Type B pancreatic cell (in vitro differentiated cells): ENCODE measurements at places on chromosomes 6 and 20. TPM values are rescaled to one million over a fixed set of nuclear protein-coding genes. Genes with fewer than 3 reads are reported as not detected.

The BPIFB4 gene
- not detected in 2 replicates for total RNA-seq

The IL17A gene
- 0.17 TPM in 1 of 2 replicates, not detected in the other for total RNA-seq

The SEL1L2 gene
- not detected in 2 replicates for total RNA-seq

The CYP24A1 gene
- 7.1 and 21.1 TPM in 2 replicates for total RNA-seq

The SYCP2 gene
- total RNA-seq = 0.88 and 1.6 TPM in 2 replicates

The TGM3 gene
- total RNA-seq = 1.4 and 1.5 TPM in 2 replicates

DNA sequence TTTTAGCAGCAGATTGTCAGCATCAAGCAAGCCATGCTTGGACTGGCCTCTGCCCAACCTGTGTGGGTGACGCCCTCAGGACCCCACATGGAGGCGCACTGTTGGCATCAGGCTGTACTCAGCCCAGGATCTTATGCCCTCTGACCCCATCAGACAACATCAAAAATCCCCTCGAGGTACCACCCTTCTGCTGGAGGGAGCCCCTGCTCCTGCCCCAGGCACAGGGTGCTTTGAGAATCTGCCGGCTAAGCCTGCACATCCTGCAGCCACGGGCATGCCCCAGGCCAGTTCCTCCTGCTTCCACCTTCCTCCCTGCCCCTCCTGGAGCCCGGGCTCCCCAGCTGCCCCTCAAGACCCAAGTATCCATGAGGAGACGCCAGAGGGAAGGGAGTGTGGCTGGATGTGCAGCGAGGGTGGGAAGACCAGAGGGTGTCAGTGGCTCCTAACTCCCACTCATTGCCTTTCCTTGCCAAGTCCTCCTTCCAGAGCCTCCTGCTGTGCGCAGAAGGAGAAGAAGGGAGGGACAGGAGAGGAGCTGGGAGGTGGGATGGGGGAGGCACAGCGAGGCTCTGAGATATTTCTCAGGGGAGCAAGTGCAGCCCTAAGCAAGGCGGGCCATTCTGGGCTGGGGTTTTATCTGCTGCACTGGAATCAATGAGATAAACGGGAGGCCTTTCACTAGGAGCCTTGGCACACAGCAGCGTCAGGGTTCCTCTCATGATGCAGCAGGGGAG lies 77.4 kb upstream of the CST7 start:
- H3K4me3 ChIP-seq = no peak overlapping the region
- no peaks in the 10 kb centered on the region for H3K36me3 ChIP-seq
- no peaks in the 10 kb centered on the region for H3K4me1 ChIP-seq

- H3K4me1 ChIP-seq = peaks cover 12% of the 10 kb centered on the region
- peaks cover 3% of the 10 kb centered on the region for H3K27me3 ChIP-seq
- no peak overlapping the region for H3K27ac ChIP-seq
- H3K36me3 ChIP-seq = no peaks in the 10 kb centered on the region
- H3K4me3 ChIP-seq = no peak overlapping the region
Measured at GRCh38 chr20:11331096-11331495, 586.6 kb upstream of the BTBD3 start.

DNA sequence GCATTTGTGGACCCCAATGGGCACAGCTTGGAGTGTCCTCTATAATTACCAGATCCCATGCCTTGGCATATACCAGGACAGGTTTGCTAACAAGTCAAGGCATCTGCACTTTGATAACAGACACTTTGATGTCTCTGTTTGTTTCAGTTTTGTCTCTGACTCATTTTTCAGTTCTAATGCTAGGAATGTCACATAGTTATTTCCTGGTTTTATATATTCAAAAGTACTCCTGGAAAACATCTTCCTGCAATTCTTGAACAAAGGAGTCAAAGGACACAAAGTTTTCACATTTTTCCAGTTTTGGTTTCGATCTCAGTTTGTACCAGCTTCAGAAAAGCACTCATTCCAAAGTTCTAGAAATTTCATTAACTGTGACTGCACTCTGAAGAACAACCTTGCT lies 188.1 kb downstream of the FOXC1 start:
- peaks cover 35% of the 10 kb centered on the region for H3K4me1 ChIP-seq
- H3K27me3 ChIP-seq = no peaks in the 10 kb centered on the region
- DNase-seq = no peak
- H3K27ac ChIP-seq = peak overlapping the region; percentile 92

GRCh38 chr20:63007646-63008488 lies 1.1 kb upstream of the BHLHE23 start:
- no peak overlapping the region for H3K4me3 ChIP-seq
- H3K36me3 ChIP-seq = no peaks in the 10 kb centered on the region
- no peak for DNase-seq
- H3K4me1 ChIP-seq = no peaks in the 10 kb centered on the region

DNA sequence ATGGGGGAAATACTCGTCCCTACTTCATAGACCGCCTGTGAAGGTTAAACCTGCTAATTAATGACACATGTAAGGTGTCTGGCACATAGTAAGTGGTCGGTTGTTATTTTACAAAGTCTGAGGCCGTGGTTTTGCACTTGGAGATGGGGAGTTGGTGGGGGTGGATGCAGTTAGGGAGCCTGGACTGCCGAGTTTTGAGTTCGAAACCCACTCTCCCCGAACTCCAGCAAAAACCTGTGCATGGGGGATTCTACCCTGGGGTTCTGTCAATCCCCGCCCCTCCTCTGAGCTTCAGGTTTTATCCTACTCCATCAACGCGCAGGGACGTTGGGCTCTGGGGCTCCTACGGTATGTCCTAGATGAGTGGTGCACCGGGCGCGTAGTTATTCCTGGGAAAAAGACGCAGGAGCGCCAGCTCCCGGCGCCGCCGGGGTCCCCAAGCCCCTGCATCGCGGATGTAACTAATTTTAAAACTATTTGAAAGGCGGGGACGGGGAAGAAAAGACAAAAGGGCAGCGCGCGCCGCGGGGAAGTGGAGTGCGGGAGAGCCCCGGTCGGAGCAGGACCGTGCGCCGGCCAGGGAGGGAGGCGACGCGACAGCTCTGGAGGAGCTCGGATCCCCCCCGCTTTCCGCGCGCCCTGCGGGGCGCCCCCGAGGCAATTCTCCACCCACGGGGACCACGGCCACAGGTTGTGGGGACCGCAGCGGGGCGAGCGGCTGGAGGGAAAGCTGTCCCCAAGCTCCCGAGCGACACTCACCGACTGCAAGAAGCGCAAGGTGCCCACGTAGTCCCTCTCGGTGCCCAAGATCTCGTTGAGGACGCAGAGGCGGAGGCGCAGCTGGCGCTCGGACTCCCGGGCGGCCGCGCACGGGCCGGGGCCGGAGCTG lies 672 bp downstream of the PREX1 start:
- no peaks in the 10 kb centered on the region for H3K36me3 ChIP-seq
- H3K27ac ChIP-seq = peak overlapping the region; percentile 55
- H3K27me3 ChIP-seq = peaks cover 76% of the 10 kb centered on the region
- no peak for DNase-seq
- H3K4me3 ChIP-seq = peak overlapping the region; percentile 90
- peaks cover 26% of the 10 kb centered on the region for H3K4me1 ChIP-seq

- H3K27ac ChIP-seq = no peak overlapping the region
- no peaks in the 10 kb centered on the region for H3K27me3 ChIP-seq
- DNase-seq = no peak
- H3K4me3 ChIP-seq = no peak overlapping the region
Measured at GRCh38 chr20:16363506-16364319, 209.5 kb downstream of the KIF16B start.

DNA sequence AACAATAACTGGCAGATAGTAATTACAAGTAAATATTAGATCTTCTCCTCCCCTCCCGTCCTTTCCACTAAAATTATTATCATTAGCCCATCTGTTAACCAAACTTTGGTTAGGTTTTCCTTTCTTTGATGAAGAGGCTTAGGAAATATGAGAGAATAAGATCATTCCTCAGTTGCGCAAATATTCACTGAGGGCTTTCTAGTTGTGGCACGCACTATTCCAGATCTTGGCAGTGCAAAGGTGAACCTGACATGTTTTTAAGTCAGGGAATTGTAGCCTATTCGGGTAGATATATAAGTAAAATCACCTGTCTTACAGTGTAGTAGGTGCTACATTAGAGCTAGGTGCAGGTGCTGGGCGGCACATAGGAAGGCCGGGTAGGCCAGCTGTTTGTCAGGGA lies 31.1 kb downstream of the RNF217 start:
- no peak overlapping the region for H3K4me3 ChIP-seq
- peaks cover 17% of the 10 kb centered on the region for H3K4me1 ChIP-seq
- no peaks in the 10 kb centered on the region for H3K27me3 ChIP-seq
- H3K27ac ChIP-seq = peak overlapping the region; percentile 0
- peaks cover 23% of the 10 kb centered on the region for H3K36me3 ChIP-seq
- DNase-seq = no peak

DNA sequence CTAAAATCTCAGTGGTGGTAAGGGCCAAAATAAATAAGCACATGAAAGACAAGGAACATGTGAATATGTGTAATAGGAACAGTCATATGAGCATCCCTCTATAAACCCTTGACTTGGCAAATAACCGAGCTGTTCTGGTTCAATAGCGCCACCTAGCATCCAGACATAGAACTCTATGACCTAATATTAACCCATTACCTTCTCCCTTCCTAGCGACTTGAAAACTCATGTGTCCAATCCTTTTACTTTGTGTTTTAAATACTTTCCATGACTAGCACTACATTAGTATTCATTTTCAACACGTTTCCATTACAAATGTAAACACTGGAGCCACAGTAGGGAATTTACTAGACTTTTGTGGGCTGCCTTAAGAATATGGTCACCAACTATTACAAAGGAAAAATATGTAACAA lies 279.7 kb downstream of the UST start:
- no peaks in the 10 kb centered on the region for H3K27me3 ChIP-seq
- peaks cover 4% of the 10 kb centered on the region for H3K36me3 ChIP-seq
- DNase-seq = no peak
- no peak overlapping the region for H3K4me3 ChIP-seq
